ENCODE measurements at places on chromosomes 3 and 15.
A peak's percentile ranks its signal among the peaks of the same experiment; 100 is the strongest.

DNA sequence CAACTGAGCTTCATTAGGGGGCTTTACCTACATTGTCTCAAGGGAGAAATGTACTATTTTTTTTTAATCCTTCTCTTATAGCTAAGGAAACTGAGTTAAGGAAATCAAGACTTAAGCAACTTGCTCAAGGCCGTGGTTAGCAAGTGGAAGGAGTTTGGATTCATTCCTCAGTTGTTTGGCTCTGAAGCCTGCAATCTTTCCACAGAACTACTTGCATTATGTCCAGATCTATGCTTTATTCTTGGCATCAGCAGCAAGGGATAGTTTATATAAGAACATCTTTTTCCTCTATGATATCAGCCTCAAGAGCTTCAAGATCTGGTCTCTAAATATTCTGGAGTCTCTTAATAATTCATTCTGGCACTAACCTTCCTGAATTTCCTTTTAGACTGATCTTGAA lies 182.4 kb downstream of the SV2B start:
- no peak for DNase-seq

- DNase-seq: peak; percentile 64
Observed at GRCh38 chr3:134029734-134030378, at the start of gene SLCO2A1. TSS of gene SLCO2A1 (minus strand) at chr3:134029925. CDS start at chr3:134029802, 123 bp downstream.

GRCh38 chr3:186886202-186886981 lies 43.9 kb downstream of the ADIPOQ start:
- DNase-seq: no peak

- no peak for DNase-seq
Observed at GRCh38 chr3:53665608-53666425, 171.4 kb downstream of the CACNA1D start.

GRCh38 chr15:64845831-64846595 lies 4.3 kb downstream of the PLEKHO2 start:
- no peak for DNase-seq

GRCh38 chr3:193052354-193053045 lies 134.8 kb upstream of the MB21D2 start:
- DNase-seq: no peak

DNA sequence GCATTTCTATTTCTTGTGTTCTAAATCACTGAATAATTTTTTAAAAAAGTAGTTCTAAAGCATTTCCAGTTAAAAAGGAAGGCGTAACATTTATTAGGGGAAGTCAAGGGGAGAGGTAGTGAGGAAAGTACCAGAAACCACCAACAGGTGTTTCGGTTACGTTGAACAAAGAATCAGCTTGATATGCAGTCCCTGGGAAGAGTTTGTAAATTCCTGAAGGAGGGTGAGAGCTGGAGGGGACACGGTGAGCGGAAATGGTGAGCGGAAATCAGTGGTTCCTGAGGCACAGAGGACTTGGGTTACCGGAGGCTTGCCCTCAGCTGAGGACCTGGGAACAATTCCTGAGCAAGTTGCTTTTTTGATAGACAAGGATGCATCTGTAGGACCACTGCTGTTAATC lies 17.8 kb downstream of the MAP2K1 start:
- no peak for DNase-seq

- DNase-seq: no peak
Observed at GRCh38 chr3:25558121-25558520, 106.6 kb downstream of the TOP2B start.

GRCh38 chr3:11618904-11619303 lies 24.8 kb downstream of the VGLL4 start:
- peak; percentile 21 for DNase-seq

GRCh38 chr3:165883863-165884478 lies 46.7 kb upstream of the BCHE start:
- no peak for DNase-seq

DNA sequence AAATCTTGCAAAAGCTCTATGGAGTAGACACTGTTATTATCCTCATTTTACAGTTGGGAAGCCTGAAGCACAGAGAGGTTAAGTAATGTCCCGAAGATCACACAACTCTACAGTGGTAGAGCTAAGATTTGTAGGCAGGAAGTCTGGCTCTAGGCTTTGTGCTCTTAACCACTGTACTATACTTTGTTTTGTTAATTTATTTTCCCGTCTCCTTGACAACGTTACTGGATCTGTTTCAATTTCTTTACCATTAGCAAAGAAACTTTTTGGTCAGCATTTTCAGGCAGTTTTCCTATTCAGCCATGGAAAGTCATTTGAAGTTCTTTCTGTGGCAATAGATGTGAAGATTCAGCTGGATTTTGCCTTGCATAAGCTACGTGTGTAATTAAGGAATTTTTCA lies 51.7 kb downstream of the OTOL1 start:
- DNase-seq: no peak

DNA sequence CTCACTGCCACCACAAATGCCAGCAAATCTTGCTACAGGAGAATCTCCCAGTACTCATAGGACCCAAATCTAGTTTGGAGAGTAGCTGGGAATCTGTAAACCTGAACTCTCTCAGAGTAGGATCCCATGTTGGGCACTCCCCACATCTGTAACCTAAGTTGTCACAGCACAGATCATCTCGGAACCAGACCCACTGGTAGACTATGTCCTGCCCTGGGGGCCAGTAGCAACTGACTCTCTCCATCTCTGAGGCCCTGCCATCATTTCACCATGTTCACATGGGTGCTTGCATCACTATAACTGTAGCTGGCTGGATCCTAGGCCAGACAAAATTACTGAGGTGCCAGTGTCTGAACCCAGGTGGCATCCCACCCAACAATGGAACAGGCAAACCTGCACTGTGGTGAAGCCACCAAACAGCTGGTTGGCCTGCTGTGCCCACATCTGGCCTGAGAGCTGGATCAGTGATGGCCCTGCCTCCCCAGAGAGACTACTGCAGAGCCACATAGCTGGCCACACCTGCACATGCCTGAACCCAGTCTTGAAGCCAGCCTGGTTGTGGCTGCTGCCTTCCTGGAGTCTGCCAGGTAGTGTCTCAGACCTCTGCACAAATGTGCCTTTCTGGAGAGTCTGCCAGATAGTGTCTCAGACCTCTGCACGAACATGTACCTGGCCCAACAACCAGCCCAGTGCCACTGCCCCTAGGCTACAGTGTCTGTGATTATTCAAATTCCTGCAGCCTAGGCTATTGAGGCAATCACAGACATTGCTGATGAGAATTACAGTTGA lies 82.0 kb downstream of the ISL2 start:
- DNase-seq: no peak

DNA sequence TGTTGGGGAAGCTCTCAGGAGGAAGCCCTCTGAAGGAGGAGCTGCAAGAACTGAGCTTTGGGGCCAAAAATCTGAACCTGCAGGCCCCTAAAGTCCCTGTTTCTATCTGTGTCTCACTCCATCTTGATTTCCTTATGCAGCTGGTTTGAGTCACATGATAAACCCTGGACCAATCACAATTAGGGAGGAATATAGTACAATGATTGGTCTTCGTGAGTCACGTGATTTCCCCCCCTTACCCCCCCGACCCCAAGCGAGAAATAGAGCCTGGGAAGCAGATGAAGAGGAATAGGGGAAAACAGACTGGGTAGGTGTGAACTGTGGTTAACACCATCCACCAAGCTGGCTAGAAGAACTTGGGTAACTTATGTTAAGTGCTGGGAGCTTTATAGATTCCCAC lies 12.9 kb downstream of the CRABP1 start:
- no peak for DNase-seq

DNA sequence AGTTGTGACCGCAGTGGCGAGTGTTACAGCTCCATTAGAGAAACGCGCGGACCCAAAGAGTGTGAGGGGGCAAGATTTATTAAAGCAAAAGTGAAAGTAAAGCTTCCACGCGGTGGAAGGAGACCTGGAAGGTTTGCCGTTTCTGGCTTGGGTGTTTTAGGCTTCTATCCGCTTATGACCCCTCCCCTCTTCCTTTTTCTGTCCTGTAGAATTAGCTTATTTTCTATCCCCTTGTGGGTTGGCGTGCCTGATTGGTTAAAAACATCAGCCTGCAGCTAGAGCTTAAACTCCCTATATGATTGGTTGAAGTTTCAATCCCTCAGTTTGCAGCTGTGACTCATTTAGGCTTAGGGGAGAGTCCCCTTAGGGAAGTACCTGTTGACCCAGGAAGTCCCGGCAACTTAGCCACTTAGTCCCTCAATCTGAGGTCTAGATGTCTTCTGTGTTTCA lies 39.6 kb downstream of the C3orf38 start:
- DNase-seq: no peak

GRCh38 chr3:117630885-117631284 lies 921.3 kb downstream of the TUSC7 start:
- peak; percentile 88 for DNase-seq

DNA sequence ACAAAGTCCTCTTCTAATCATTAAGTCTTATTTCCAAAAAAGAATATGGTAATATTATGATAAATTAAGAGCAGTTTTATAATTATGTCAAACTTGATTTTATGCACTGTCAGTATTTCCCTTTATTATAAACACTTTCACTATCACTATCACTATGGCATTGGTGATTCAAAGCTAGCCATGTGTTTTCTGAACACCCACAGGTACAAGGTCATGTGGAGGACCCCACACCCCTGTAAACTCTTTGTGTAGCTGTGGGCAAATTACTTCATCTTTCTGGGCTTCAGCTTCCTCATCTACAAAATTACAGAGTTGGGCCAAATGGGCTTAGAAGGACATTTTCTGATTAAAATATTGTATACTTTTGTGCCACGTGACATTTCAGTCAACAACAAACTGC lies 41.7 kb downstream of the FBXL22 start:
- no peak for DNase-seq

GRCh38 chr15:63588826-63589225 lies 8.4 kb upstream of the FBXL22 start:
- no peak for DNase-seq

DNA sequence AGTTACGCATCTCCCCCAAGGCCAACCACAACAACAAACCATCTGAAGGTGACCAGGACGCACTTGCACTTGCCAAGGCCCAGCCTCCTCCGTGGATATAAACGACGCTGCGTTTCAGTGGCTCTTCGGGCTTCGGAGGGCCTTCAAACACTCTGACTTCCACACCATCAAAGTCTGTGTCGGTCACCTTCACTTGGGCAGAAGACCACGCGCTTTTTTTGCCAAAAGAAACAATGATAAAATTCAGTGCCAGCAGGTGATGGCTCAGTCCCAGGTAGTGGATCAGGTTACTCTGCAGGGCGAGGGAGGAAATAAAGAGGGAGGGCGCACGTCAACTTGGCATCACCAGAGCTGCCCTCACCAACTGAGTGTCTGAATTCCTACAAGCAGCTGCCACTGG lies 63.0 kb downstream of the NCEH1 start:
- peak; percentile 92 for DNase-seq

GRCh38 chr3:71754610-71755253 lies 1.1 kb downstream of the GPR27 start:
- DNase-seq: no peak

- DNase-seq: no peak
Observed at GRCh38 chr3:52453496-52454249, at the start of gene TNNC1. TSS of gene TNNC1 (minus strand) at chr3:52454041. CDS start at chr3:52454015, 26 bp downstream.

- DNase-seq: no peak
Observed at GRCh38 chr3:141060327-141060726, 9.2 kb downstream of the SPSB4 start.

- DNase-seq: no peak
Observed at GRCh38 chr3:51270559-51270958, 114.5 kb upstream of the MANF start.

DNA sequence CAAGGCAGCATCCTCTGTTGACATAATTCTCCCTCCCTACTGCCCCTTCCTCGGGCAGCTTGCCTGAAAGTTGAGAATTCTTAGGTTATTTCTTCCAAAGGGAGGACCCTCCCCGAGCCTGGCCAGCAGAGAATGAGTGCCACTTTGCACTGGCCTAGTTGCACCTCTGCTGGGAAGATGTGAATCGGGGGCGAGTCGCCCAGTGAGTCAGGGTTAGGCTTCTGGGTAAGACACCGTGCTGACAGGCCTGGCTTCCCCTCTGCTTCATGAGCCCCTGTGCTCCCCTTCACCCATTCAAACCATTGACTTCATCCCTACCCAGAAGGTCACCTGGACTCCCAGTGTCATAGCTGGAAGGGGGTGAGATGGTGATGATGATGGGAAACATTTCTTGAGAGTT lies 82.3 kb downstream of the AAGAB start:
- DNase-seq: no peak

DNA sequence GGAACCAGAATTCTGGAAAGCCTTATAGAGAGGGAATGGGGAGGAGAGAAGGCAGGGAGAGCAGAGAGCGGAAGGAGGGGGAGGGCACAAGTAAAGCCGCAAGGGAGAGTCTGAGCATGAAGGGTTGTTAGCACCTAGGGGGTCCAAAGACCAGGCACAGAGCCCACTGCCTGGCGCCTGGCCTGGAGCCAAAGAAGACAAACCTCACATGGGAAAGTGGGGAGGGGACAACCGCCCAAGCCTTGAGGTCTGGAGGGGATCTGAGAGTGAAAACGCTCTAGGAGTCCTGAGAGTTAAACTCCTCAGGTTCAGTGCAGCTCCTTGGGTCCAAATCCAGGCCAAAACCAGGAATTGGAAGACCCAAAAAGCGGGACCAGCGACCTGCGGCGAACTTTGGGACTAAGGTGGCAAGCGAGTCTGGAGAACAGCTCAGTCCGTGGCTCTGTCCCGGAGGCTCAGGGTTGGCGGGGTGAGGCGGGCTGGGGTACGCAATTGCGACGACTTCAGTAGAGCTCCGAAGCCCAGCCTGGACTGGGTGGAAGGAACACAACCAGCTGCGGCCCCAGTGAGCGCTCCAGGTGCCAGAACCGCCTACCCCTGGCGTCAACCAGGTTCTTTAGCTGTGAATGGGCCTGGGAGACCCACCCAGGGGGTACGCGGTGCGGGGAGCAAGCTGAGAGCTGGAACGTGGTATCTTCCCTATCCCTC lies 807 bp upstream of the INAFM2 start:
- peak; percentile 39 for DNase-seq

DNA sequence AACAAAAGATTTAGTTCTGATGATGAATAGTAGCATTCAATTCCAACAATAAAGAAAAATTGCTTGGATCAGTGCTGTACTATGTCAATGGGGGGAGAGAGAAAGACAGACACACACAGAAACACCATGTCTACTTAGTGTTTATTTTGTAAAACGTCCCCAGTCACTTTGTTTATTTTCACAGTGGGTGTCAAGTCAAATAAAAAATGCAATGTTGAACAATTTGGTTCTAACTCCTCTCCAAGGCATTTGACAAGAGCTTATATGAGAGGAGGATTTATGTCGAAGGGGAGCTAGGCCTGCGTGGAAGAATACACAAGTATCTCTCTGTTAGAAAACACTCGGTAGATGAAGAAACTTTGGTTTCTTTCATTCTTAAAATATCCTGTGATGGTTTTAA lies 201.7 kb upstream of the SLC2A2 start:
- DNase-seq: no peak

- DNase-seq: no peak
Observed at GRCh38 chr3:154952553-154952952, 127.6 kb upstream of the MME start.

All from DMS79 treated with DMSO at 0.1 percent for 48 hours (cell line).